NCI-H774 (cell line): ENCODE measurements at places on chromosomes 6 and 20.

GRCh38 chr6:5422321-5422915 is 161.1 kb downstream of the FARS2 start:
- DNase-seq: no peak

DNA sequence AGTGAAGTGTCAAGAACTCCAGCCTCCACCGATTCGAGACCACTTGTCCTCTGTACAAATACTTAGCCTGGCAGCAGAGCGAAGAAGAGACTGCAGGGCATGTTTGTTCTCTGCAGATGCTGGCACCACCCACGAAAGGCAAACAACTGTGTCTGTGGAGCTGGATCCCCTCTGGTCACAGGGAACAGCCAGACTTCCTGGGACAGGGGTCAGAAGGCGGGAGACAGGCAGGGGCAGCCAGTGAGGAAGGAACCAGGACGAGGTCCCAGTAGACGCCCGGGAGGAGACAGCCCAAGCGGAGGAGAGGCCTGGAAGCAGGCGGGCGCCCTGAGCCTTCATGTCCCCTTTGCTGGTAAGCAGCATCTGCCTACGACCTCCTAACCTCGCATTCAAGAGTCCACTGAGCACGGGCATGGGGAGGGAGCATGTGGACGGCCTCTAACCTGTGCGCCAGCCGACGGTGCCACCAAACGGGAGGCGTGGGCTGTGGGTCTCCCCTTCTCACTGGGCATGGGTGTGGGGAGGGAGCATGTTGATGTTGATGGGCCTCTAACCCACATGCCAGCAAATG is 265.5 kb downstream of the DLL1 start:
- DNase-seq: peak; percentile 91

DNA sequence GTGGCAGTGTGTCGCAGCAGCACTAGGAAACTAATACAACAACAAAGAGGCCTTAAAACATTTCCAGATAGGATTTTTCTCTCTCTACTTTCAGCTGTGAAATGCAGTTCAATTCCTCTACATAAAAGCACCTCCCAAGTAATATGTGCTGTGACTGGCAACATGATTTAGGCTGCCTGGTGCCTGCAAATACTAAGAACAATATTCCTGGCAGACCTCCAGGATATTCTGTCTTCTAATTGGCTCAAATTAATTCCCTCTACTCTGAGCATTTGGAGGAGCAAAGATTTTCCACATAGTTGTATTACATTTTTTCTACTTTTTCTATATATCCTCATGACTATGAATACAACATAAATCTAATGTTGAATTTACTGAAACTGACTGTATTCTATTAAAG is 33.2 kb downstream of the SCGN start:
- DNase-seq: no peak

DNA sequence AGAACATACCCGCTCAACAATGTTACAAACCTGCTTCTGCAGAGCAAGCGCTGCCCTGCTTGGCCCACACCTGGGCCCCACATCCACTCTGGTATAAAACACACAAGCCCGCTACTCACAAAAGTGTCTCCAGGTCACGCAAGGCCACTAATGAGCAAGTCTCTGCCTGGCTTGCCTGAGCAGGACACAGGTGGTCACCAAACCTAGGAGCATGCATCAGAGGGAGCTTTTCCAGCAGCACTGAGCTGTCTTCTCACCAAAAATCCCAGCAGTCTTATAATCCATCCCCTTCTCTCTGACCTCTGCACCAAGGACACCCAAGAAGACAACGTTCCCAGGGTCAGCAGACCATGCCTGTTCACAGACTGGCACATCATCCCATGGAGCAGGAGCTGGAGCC is 100.8 kb downstream of the DLL1 start:
- DNase-seq: no peak

GRCh38 chr6:71043902-71044301 is 87.0 kb upstream of the B3GAT2 start:
- DNase-seq: no peak
